ENCODE measurements at places on chromosomes 13 and 19. TPM values are rescaled to one million over a fixed set of nuclear protein-coding genes. Genes with fewer than 3 reads are reported as not detected.

DNA sequence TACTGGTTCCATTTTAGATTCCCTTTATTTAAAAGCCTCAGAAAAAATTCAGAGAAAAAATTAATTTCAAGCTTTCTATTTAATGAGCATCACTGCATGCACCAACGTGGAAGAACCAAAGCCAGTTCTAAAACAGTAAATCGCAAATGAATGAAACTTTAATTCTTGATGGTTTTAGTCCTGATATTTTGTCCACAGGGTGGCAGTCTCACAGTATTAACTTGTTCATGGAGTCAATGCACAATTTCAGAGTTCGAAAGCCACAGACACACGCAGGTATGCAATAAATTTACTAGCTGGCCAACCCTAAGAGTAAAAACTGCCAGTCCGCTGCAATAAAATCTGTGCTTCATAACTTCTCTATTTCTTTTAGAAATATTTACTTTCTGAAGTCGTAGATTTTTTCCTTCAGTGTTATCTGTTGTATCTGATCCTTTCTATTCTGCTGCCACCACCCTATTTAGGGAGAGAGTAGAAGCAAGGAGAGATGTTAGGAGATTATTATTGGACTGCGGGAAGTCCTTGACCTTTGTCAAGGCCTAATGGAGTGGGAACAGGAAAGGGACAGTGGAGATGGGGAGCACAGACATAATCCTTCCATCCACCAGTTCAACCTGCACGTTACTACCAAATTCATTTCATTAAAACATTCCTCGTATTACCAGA is 7.0 kb upstream of the WBP4 start:
- H3K36me3 ChIP-seq: peaks cover 6% of the 10 kb centered on the region
- peak; percentile 78 for DNase-seq

GRCh38 chr13:33319859-33320258 is 34.3 kb upstream of the STARD13 start:
- no peak for DNase-seq
- no peaks in the 10 kb centered on the region for H3K36me3 ChIP-seq
- no peak overlapping the region for H3K4me3 ChIP-seq
- H3K27ac ChIP-seq: no peak overlapping the region
- peaks cover 5% of the 10 kb centered on the region for H3K4me1 ChIP-seq
- H3K27me3 ChIP-seq: no peaks in the 10 kb centered on the region

Gene FUZ
- 19.0 TPM for total RNA-seq

Gene TEX30
- total RNA-seq: 10.7 TPM

- H3K36me3 ChIP-seq: peaks cover 2% of the 10 kb centered on the region
- peak; percentile 92 for DNase-seq
- no peaks in the 10 kb centered on the region for H3K27me3 ChIP-seq
- H3K4me1 ChIP-seq: peaks cover 16% of the 10 kb centered on the region
- H3K27ac ChIP-seq: peak overlapping the region; percentile 90
Measured at GRCh38 chr13:24511019-24511815, 1.4 kb downstream of the PARP4 start.

DNA sequence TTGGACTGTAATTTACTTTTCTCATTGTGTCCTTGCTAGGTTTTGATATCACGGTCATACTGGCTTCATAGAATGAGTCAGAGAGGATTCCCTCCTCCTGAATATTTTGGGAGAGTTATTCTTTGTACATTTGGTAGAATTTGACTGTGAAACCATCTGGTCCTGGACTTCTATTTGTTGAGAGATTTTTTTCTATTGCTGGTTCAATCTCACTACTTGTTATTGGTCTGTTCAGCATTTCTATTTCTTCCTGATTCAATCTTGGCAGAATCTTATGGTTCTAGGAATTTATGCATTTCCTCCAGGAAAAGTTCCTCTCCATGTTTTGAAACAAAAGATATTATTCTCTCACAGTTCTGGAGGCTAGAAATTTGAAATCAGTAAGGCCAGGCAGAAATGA is 4.9 kb upstream of the CD33 start:
- DNase-seq: no peak
- H3K27me3 ChIP-seq: no peaks in the 10 kb centered on the region
- no peaks in the 10 kb centered on the region for H3K4me1 ChIP-seq
- no peak overlapping the region for H3K4me3 ChIP-seq
- H3K27ac ChIP-seq: no peak overlapping the region
- H3K36me3 ChIP-seq: peaks cover 8% of the 10 kb centered on the region

Gene TTC9B
- total RNA-seq: not detected

Gene CACNG7
- not detected for total RNA-seq

GRCh38 chr19:36916991-36917390 is 859 bp downstream of the ZNF568 start:
- peak; percentile 2 for DNase-seq
- peak overlapping the region; percentile 93 for H3K27ac ChIP-seq
- H3K4me3 ChIP-seq: peak overlapping the region; percentile 80
- no peaks in the 10 kb centered on the region for H3K27me3 ChIP-seq
- H3K36me3 ChIP-seq: peaks cover 42% of the 10 kb centered on the region
- H3K4me1 ChIP-seq: no peaks in the 10 kb centered on the region

Gene CBY2
- not detected for total RNA-seq

- no peaks in the 10 kb centered on the region for H3K36me3 ChIP-seq
- no peak for DNase-seq
- peaks cover 22% of the 10 kb centered on the region for H3K4me1 ChIP-seq
- H3K4me3 ChIP-seq: peak overlapping the region; percentile 85
- peak overlapping the region; percentile 87 for H3K27ac ChIP-seq
Measured at GRCh38 chr19:1883784-1884183, 1.5 kb downstream of the ABHD17A start.

- peaks cover 29% of the 10 kb centered on the region for H3K27me3 ChIP-seq
- no peak overlapping the region for H3K27ac ChIP-seq
- H3K4me1 ChIP-seq: peaks cover 12% of the 10 kb centered on the region
- H3K36me3 ChIP-seq: no peaks in the 10 kb centered on the region
Measured at GRCh38 chr13:53152057-53152421, 123.4 kb downstream of the OLFM4 start.

DNA sequence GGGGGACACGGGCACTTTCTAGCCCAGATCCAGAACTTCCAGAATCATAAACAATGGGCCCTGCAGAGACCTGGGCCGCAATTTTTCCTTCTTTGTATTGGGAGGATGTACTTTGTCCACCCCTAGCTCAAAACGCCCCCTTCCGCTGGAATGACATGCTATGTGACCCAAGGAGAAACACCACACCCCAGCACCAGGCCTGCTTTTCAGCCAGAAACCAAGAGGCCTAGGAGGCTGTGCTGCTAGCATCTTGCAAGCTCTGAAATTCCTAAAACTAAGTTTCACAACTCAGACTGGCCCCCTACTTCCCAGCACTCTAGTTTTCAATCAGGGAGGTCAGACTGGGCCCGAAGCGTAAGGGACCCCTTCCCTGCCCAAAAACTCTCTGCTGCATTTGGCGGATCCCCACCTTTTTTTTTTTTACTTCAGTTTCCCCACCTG is 538 bp downstream of the LSM4 start:
- DNase-seq: peak; percentile 57
- peak overlapping the region; percentile 83 for H3K4me3 ChIP-seq
- H3K4me1 ChIP-seq: peaks cover 33% of the 10 kb centered on the region
- H3K27me3 ChIP-seq: no peaks in the 10 kb centered on the region
- H3K36me3 ChIP-seq: peaks cover 8% of the 10 kb centered on the region

- DNase-seq: peak; percentile 66
- H3K36me3 ChIP-seq: no peaks in the 10 kb centered on the region
- H3K27ac ChIP-seq: no peak overlapping the region
- no peak overlapping the region for H3K4me3 ChIP-seq
- peaks cover 24% of the 10 kb centered on the region for H3K27me3 ChIP-seq
Measured at GRCh38 chr19:39765091-39766076, 13.3 kb upstream of the LEUTX start.

GRCh38 chr19:6273701-6274601 is 5.8 kb downstream of the MLLT1 start:
- peaks cover 42% of the 10 kb centered on the region for H3K36me3 ChIP-seq
- H3K27ac ChIP-seq: peak overlapping the region; percentile 69
- peak; percentile 97 for DNase-seq
- peaks cover 58% of the 10 kb centered on the region for H3K4me1 ChIP-seq
- H3K27me3 ChIP-seq: no peaks in the 10 kb centered on the region

GRCh38 chr13:44407891-44408290 is 34.3 kb downstream of the SERP2 start:
- no peaks in the 10 kb centered on the region for H3K36me3 ChIP-seq
- no peak overlapping the region for H3K4me3 ChIP-seq
- no peak overlapping the region for H3K27ac ChIP-seq

DNA sequence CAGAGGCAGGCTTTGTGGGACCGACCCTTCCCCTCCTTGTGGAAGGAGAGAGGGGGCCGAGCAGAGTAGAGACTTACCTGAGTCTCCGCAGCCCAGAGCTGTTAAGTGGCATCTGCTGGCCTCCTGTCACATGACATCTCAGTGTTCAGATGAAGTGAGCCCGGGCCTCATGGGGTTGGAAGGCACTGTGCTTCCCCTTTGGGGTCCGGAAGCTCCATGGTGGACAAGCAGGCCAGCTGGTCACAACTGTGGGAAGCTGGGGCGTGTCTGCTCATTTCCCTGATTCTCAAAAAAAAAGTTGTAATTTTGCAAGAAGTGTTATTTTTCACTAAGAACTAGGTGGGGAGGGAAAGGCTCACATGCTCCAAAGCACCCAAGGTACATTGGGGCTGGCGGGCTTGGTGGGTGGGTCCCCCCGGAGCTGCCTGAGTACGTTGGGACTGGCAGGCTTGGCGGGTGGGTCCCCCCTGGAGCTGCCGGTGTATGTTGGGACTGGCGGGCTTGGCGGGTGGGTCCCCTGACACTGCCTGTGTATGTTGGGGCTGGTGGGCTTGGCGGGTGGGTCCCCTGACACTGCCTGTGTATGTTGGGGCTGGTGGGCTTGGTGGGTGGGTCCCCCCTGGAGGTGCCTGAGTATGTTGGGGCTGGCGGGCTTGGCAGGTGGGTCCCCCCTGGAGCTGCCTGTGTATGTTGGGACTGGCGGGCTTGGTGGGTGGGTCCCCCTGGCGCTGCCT is 18.2 kb upstream of the DCUN1D2 start:
- H3K4me1 ChIP-seq: no peaks in the 10 kb centered on the region
- peaks cover 53% of the 10 kb centered on the region for H3K36me3 ChIP-seq
- DNase-seq: no peak
- H3K27me3 ChIP-seq: no peaks in the 10 kb centered on the region
- no peak overlapping the region for H3K27ac ChIP-seq
- no peak overlapping the region for H3K4me3 ChIP-seq

DNA sequence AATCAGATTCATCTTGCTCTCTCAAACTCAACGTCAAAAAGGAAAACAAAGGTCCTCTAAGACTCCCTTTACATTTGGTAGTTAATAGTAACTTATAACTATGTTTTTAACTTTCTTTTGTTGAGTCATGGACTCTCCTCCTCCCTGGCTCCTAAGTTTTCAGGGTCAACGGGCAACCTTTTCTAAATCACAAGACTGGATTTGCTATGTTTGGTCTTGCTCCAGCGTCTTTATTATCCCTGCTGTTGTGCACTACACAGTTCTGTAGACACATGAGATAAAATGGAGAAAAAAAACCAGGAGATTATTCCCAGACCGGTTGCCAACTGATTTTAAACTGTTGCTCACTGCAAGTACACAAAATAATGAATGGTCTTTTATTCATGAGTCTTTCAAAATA is 1.9 kb upstream of the ITM2B start:
- DNase-seq: no peak
- peaks cover 12% of the 10 kb centered on the region for H3K4me1 ChIP-seq
- peaks cover 11% of the 10 kb centered on the region for H3K27me3 ChIP-seq
- H3K36me3 ChIP-seq: peaks cover under 1% of the 10 kb centered on the region
- H3K27ac ChIP-seq: no peak overlapping the region
- H3K4me3 ChIP-seq: no peak overlapping the region

- no peak overlapping the region for H3K4me3 ChIP-seq
- DNase-seq: peak; percentile 27
- no peaks in the 10 kb centered on the region for H3K4me1 ChIP-seq
- H3K27me3 ChIP-seq: peaks cover 42% of the 10 kb centered on the region
- no peak overlapping the region for H3K27ac ChIP-seq
Measured at GRCh38 chr13:94917824-94918223, 205.5 kb upstream of the SOX21 start.

GRCh38 chr13:105466376-105466775 is 1069.1 kb downstream of the EFNB2 start:
- H3K36me3 ChIP-seq: no peaks in the 10 kb centered on the region
- H3K4me3 ChIP-seq: no peak overlapping the region
- H3K27me3 ChIP-seq: no peaks in the 10 kb centered on the region
- H3K27ac ChIP-seq: peak overlapping the region; percentile 7
- peaks cover 15% of the 10 kb centered on the region for H3K4me1 ChIP-seq

Gene TARM1
- not detected for total RNA-seq

Gene C5AR2
- 2.8 TPM for total RNA-seq

Gene POMP
- 103 TPM for total RNA-seq

GRCh38 chr13:106109391-106109791 is 426.1 kb downstream of the EFNB2 start:
- no peak for DNase-seq
- H3K4me1 ChIP-seq: peaks cover 11% of the 10 kb centered on the region
- H3K27me3 ChIP-seq: no peaks in the 10 kb centered on the region
- H3K4me3 ChIP-seq: no peak overlapping the region
- H3K36me3 ChIP-seq: no peaks in the 10 kb centered on the region

Gene FCER2
- not detected for total RNA-seq

GRCh38 chr13:23510979-23511735 is 59.1 kb upstream of the TNFRSF19 start:
- peaks cover 6% of the 10 kb centered on the region for H3K4me1 ChIP-seq
- DNase-seq: peak; percentile 28
- H3K27me3 ChIP-seq: peaks cover 25% of the 10 kb centered on the region

DNA sequence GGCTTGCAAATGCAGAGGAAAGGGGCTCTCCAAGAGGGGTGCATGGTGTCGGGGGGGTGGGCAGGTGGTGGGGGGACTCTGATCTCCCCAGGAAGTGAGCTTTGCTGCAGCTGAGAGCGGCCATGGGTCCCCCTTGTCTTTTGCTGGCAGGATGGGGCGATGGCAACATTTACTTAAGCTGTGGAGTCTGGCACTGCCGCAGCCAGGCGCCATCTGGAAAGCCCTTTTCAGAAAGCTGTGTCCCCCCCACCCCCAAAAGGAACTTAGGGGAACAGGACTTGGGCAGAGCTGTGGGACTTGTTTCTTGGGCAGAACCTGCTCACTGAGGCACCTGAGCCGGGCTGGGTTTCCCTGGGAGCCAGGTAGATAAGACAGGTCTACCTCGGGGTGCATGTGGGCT is 80.7 kb downstream of the ZNF536 start:
- H3K36me3 ChIP-seq: no peaks in the 10 kb centered on the region
- DNase-seq: no peak
- no peak overlapping the region for H3K27ac ChIP-seq
- no peaks in the 10 kb centered on the region for H3K27me3 ChIP-seq
- no peak overlapping the region for H3K4me3 ChIP-seq

GRCh38 chr13:98651744-98652143 is 74.8 kb upstream of the STK24 start:
- peaks cover 5% of the 10 kb centered on the region for H3K4me1 ChIP-seq
- peaks cover 11% of the 10 kb centered on the region for H3K27me3 ChIP-seq
- no peak overlapping the region for H3K27ac ChIP-seq
- DNase-seq: no peak
- H3K4me3 ChIP-seq: no peak overlapping the region
- H3K36me3 ChIP-seq: no peaks in the 10 kb centered on the region

Gene C1QTNF9B
- not detected for total RNA-seq

DNA sequence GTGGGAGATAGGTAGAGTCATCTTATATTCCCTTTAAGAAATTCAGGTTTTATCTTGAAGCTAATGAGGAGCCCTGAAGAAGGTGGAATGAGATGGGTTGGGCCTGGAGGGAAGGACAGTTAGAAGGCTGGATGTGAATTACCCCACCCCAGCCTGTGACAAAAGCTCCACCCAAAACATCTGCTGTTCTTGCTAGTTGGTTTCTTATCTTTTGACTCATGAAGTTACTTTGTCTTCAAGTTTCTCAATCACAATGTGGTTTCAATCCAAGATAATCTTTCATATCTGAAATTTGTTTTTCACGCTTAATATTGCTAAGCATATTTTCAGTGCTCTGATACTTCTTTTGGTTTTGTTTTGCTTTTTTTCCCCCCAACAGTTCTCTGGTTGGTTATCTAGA is 38.3 kb upstream of the HMGB1 start:
- H3K27me3 ChIP-seq: no peaks in the 10 kb centered on the region
- no peak for DNase-seq
- H3K4me3 ChIP-seq: no peak overlapping the region
- H3K36me3 ChIP-seq: no peaks in the 10 kb centered on the region
- H3K4me1 ChIP-seq: no peaks in the 10 kb centered on the region
- H3K27ac ChIP-seq: no peak overlapping the region
